ENCODE measurements at places on chromosomes 4 and X. TPM values are rescaled to one million over a fixed set of nuclear protein-coding genes. Genes with fewer than 3 reads are reported as not detected.

SSX4 gene
- total RNA-seq, result not detected

DKC1 gene
- 14.8 TPM for total RNA-seq

RPGR gene
- total RNA-seq, result 1.6 TPM

SLC9A6 gene
- total RNA-seq, result 7.7 TPM

GUCY1A1 gene
- total RNA-seq, result 0.81 TPM

ARFIP1 gene
- 17.8 TPM for total RNA-seq

NRK gene
- total RNA-seq, result 17.1 TPM

ZNF157 gene
- 0.33 TPM for total RNA-seq
